ENCODE measurements at places on chromosomes 3 and 15.

- no peak for DNase-seq
Measured at GRCh38 chr3:100184948-100185570, 70.8 kb upstream of the FILIP1L start.

DNA sequence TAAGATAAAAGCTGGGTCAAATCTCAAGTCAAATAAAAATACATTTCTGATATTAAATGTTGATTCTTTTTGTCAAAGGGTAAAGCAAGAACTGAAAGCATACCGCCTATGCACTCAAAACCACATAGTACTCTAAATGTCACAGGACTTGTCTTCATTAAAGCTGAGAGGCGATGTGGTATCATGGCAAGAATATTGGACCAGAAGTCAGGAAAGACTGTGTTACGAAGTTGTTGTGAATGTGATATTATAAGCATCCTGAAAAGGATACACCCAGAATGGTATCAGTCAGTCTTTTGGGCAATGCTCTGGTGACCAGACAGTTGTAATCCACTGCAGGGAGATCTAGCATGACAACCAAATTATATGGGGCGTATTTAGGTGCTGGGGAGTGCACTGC is 33.8 kb downstream of the TIGIT start:
- DNase-seq, result no peak

DNA sequence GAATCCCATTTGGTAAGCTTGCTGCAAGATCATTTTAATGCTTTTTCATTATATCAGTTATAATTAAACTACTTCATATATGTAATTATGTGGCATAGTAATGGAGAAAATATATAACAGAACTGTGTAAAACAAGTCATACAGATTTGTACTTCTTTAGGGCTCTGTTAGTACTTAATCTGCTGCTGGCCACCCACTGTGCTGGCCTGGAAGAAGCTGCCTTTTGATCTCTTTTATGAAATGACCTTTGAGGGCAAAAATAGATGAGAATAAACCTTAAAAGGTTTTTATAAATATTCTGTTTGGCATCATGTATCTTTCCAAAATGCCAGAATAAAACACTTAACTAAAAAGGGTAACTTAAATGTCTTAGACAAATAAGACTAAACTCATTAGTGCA is 262.9 kb downstream of the ZIC1 start:
- DNase-seq, result no peak

DNA sequence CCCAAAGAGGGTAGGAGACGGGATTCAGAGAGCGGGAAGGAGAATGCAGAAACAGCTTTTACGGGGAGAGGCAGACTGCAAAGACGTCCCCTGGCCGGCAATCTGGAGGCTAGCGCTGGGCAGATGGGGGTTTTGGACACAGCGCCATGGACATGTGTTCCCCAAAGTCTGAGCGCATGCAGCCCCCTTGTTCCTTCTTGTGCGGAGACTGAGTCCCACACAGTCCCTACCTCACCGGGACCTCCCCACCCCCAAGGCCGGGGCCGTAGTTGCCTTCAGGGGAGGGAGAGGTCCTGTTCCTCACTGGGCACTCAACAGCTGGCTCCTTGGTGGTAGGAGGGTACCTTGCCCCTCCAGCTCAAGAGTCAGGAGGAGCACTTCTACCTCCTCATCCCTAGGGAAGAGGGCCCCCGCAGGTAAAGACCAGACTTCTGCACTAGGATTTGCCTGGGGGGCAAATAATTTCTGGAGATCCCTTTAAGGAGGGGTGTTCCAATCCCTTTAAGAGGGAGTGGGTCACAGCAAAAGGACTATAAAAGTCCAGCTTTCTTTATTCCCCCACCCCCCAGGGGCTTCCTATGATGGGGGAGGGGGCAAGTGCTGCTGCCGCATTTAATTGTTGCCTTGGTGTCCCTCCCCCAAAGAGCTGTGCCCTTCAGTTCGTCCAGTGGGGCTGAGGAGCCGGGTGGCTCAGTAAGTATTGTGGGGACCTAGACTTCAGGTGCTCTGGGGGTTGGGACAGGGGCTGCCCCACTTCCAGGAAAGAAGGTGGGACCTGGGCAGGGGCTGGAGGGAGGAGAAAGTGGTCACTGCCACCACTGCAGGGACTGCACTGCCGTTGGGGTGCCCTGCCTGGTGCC is 3.6 kb upstream of the BAHD1 start:
- DNase-seq, result no peak
